NCI-H1092 treated with DMSO at 0.1 percent for 48 hours (cell line): ENCODE measurements at places on chromosomes 4 and X.

DNA sequence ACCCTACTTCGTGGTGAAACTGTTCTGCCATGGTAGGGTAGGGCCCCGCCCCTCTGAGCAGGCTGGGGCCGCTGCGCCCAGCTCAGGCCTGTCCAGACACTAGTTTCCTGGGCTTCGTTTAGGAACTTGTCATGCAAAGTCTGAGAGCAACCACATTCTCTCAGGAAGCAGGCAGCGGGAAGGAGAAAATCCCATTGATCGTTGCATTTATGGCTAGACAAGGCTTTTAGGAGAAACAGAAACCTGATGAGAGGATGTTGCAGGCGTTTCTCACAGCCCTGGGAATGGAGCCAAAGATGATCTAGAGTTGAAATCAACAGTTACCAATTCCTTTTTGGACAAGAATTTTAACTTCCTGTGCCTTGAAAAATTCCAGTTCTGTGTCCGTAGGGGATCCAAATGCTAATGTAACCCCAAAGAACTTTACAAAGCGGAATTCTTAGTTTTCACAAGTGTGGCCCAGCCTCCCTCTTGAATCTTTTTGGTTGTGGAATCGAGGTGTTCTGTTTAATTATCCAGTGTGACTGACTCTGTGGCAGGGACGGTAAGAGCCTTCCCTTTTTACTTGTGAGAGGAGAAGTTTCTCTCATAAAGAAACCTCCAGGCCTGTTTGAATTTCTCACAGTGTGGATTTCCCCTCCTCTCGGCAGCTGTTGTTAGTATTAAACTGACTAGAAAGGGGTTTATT lies 4.5 kb upstream of the CXCL9 start:
- DNase-seq = no peak

- DNase-seq = peak; percentile 14
Measured at GRCh38 chr4:56575820-56576429, 70.3 kb downstream of the ARL9 start.

DNA sequence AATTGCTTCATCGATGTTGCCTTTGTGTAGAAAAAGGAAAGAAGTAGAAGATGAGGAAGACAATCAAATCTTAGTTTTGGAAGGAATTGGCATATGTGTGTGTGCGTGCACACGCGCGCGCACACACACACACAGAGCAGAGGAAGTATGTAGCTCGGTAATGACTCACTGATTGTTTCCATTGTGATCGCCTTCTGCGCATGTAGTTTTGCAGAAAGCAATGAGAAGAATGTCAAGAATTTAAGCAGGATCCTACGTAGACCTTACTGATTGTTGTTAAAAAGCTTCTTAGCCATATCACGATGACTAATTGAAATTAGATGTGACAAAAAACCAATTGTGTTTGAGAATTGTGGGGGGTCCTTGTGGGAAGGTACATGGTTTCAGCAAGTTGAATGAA lies 12.8 kb upstream of the LIMCH1 start:
- DNase-seq = no peak

- DNase-seq = no peak
Measured at GRCh38 chrX:99777912-99778311, 632.2 kb downstream of the PCDH19 start.

GRCh38 chr4:134243742-134244713 lies 42.4 kb upstream of the PABPC4L start:
- DNase-seq = no peak

- peak; percentile 26 for DNase-seq
Measured at GRCh38 chrX:151004085-151004484, 20.9 kb downstream of the HMGB3 start.

- no peak for DNase-seq
Measured at GRCh38 chr4:89889289-89889688, 5.4 kb upstream of the MMRN1 start.

DNA sequence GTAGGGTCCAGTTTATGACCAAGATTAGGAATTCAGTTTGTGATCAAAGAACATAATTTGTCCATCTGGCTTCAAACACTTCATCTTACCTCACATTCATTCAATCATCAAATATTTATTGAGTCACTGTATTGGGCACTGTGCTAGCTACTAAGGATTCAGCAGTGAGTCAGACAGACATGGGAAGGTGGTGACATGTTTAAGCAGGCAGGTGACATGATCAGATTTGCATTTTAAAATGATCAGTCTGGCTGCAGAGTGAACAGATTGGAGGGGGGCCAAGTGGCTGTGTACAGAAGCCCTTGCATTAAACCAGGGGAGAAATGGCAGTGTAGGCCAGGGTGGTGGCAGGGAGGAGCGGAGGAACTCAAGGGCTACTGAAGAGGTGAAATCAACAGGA lies 25.1 kb upstream of the APLN start:
- DNase-seq = peak; percentile 79

DNA sequence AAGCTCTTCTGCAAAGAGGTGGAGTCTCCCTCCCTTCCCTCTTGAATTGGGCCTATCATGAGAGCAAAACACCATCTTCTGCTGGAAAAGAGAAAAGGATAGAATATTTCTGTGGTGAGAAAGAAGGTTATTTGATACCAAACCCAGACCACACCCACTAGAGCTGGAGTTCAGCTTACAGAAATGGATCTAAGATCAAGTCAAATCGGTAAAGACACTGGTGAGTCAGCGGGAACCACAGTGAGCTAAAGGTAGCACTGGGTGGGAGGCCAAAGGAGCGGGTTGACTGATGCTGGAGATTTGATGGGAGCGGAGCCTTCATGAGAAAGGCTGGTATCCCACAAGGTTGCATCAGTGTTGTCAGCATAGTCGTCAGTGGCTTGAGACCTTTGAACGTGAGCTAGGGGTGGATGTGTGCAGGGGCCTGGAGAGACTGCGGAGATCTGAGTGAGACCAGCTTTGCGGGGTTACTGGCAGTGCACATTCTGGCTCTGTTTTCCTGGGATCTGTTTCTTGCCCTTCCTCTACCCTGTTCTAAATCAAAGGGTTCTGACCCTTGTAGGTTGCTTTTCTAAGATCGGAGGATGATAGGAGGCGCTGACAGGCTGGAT lies 106.4 kb upstream of the SCOC start:
- no peak for DNase-seq

GRCh38 chrX:109155161-109155560 lies 326.7 kb downstream of the GUCY2F start:
- DNase-seq = no peak

DNA sequence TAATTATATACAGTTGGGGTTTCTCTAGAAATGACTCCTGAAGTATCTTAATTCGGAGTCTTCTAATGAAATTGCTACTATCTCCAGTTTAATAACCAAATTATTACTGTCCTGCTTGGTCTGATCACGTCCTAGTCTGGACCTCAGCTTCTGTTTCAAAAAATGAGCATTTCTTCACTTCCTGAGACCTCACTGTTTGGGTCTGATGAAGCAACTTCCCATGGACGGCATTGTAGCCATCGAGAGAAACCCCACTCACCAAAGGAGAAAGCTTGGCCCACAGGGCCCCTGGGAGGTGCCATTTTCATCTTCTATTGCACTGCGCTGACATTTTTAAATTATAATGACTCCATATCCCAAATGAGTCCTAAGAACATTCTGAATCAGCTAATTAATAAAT lies 178.0 kb downstream of the MGST2 start:
- no peak for DNase-seq

- no peak for DNase-seq
Measured at GRCh38 chr4:67776746-67777145, 22.6 kb upstream of the GNRHR start.

GRCh38 chrX:31012509-31013025 lies 59.3 kb downstream of the FTHL17 start:
- no peak for DNase-seq

DNA sequence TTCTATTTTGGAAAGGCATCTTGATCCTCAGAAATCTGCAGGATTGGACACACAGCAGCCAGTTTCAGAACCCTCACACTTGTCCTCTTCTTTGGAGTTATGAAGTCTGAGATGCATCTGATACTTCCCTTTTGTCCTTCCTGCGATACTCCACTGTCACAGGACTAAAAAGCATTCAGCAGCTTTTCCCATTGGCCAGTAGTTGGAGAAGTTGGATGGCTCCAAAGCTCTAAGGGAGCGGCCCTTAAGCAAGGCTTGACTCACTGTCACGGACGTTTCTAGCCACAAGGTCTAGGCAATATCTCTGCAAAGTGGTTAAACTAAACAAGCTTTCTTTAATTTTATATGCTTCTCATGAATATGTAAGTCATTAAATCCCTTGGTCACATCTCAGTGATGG lies 417.0 kb downstream of the AFF2 start:
- no peak for DNase-seq

- DNase-seq = no peak
Measured at GRCh38 chr4:13162886-13163285, 321.3 kb downstream of the RAB28 start.

DNA sequence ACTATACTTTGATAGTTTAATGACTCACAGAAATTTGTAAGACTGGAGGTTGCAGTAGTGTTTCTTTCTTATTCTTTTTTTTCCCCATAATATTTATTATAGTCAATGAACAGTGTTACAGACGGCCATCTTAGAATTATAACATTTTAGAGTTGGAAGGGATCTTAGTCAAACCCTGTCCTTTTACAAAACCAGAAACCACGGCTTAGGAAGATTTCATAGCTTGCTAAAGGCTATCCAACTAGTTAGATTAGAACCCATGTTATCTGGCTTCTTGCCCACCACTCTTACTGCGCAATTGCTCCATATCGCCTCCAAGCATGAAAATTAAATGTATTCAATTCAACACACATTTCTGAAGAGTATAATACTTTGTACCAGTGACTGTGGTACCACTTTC lies 1.1 kb downstream of the XIAP start:
- peak; percentile 32 for DNase-seq

DNA sequence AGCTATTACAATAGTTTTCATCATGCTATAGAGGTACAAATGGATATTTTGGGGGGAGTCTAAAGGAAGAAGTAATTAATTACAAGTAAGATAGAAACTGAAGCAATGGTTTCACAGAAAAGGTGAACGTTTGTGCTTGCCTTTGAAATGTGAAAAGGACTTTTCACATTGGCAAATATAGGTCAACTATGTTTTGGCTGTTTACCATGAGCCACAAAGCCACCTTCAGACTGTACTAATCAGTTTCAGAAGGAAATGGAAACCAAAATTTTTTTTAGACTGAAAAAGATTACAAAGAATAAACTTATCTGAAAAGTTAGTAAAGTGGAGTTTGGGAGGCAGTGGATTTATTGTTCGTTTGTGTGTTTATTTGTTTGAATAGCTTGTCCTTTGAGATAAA lies 32.1 kb downstream of the SYTL5 start:
- no peak for DNase-seq

DNA sequence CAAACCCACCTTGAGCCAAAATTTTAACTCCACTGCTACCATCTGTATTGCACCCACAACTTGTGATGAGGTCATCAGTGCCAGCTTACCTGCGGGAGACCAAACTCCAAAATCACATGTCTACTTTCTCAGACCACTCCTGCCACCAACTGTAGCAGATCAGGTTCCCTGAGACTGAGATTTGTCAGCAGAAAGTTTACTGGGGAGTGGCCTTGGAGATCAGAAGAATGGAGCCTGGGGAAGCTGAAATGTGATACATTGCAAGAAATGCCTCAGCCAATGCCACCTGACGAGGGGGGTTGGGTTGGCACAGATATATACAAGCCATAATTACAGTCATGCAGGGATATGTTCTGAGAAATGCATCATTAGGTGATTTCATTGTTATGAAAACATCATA lies 19.1 kb downstream of the HAUS3 start:
- no peak for DNase-seq

DNA sequence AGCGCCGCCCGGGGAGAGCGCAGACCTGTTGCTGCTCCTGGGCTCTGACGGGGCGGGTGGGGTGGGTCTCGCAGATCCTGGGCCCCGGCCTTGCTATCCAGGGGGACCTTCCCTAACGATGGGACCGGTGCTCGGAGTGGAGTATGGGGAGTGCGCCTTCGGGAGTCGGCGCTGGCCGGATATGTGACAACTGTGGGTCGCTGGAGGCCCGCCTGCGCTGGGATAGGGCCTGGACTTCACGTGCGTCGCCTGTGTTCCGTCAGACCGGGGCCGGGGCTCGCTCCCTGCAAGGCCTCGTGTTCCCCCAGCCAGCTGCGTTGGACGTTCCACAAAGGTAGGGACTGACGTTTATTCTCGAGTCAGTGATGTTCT lies 1.3 kb downstream of the TBL1X start:
- peak; percentile 38 for DNase-seq

DNA sequence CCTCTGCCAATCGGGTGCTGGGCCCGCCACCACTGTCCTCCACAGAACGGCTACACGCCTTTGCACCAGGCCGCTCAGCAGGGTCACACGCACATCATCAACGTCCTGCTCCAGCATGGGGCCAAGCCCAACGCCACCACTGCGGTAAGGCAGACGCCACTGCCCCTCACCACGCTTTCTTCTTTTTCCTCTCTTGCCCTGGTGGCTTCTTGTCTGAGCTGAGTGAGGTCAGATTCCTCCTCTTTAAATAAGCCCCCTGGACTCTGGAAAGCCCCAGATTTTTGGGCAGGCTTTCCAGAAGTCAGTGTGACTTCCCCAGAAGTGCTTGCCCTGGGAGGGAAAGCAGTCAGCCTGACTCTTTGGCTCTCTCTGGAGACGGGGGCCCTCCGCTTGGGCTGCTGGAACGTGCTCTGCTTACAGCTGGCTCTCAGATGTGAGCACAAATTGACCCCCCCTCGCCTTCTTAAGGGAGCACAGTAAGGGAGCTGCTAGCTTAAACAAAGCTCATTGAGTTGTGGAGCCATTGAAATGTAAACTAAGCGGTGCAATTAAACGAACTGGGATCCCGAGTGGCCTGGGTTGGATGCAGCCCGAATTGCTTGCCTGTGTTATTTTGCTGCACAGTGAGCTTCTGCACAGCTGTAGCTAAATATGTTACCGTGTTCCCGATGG lies 243.1 kb downstream of the ANK2 start:
- no peak for DNase-seq

- DNase-seq = no peak
Measured at GRCh38 chr4:39620551-39621313, 17.9 kb downstream of the SMIM14 start.

DNA sequence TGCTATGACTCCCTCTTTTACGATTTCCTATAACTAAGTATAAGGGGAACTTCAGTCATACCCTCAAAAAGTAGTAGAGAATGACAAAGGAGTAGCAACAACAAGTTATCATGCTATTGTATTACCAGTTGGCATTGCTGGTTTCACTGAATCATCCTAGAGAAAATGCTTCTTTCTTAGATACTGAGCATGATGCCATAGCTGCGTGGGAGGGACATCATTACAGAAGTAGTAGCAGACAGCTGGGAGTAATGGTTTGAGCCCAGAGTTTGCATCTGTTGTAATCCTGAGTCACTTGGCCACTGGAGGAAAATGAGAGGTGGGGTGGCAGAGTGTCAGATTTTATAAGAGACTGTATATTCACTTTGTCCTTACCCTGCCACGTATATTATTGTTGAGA lies 38.6 kb downstream of the MTMR1 start:
- DNase-seq = no peak

- DNase-seq = no peak
Measured at GRCh38 chrX:100819534-100819836, 706 bp upstream of the CSTF2 start.

- DNase-seq = no peak
Measured at GRCh38 chrX:114842181-114842580, 175.2 kb downstream of the IL13RA2 start.

- no peak for DNase-seq
Measured at GRCh38 chr4:90198086-90198847, 71.1 kb downstream of the CCSER1 start.
